ENCODE measurements at places on chromosomes 16 and 17. TPM values are rescaled to one million over a fixed set of nuclear protein-coding genes. Genes with fewer than 3 reads are reported as not detected.

The CCDC92B gene
- 0.13 TPM for total RNA-seq

DNA sequence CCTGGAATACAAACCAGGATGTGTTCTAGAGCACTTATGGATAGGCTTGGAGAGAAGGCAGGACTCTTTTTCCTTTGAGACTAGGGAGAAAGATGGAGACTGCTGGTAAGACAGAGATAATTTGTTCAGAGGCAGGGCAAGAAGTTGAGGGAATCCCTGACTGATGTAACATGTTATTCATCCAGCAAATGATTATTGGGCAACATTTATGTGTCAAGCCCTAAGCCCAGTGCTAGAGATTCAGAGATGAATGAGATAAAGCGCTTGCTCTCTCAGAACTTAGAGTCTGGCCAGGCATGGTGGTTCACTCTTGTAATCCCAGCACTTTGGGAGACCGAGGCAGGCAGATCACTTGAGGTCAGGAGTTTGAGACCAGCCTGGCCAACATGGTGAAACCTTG, 47.8 kb upstream of the NUFIP2 start:
- no peak overlapping the region for H3K27ac ChIP-seq
- DNase-seq, result no peak
- peaks cover 4% of the 10 kb centered on the region for H3K4me1 ChIP-seq
- peaks cover 39% of the 10 kb centered on the region for H3K27me3 ChIP-seq
- peaks cover 6% of the 10 kb centered on the region for H3K36me3 ChIP-seq

The CDC6 gene
- 1.2 TPM for total RNA-seq

DNA sequence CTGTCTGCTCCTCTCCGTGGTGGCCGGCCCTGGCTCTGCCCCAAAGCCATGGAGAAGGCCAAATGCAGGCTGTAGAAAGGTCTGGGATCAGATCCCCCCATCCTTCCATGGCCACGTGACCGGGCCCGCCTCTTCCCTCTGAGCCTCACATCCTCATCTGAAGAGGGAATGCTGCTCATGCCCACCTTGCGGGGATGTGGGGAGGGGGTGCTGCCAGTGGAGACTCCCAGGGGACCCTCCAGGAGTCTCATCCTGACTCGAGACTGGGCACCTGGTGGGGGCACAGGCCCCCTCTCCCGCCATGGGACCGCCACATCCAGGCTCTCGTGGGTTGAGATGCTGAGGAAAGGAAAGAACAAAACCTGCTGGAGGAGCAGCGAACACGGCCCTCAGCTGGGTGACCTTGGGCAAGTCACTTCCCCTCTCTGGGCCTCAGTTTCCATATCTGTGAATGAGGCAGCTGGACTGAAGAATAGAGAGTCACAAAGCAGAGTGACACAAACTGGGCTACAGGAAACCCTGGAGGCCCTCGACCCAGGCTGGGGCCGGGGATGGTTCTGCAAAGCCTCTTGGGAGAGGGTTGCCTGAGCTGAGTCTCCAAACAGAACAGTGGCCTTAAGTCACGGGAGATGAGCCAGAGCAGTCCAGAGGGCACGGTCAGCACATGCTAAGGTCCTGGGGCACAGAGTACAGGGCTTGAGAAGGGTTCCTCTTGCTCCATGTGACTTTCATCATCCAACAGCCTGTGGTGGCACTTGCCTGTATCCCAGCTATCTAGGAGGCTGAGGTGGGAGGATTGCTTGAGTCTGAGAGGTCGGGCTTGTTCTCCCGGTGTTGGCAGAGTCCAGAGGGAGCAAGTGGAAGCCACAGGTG, 30.1 kb downstream of the SOCS1 start:
- peaks cover 28% of the 10 kb centered on the region for H3K4me1 ChIP-seq
- peak overlapping the region; percentile 96 for H3K27ac ChIP-seq
- H3K36me3 ChIP-seq, result no peaks in the 10 kb centered on the region
- peak overlapping the region; percentile 86 for H3K4me3 ChIP-seq
- DNase-seq, result no peak

The ZNF469 gene
- total RNA-seq, result 0.32 TPM

The GPRC5B gene
- 2.9 TPM for total RNA-seq

The GRB7 gene
- total RNA-seq, result not detected

DNA sequence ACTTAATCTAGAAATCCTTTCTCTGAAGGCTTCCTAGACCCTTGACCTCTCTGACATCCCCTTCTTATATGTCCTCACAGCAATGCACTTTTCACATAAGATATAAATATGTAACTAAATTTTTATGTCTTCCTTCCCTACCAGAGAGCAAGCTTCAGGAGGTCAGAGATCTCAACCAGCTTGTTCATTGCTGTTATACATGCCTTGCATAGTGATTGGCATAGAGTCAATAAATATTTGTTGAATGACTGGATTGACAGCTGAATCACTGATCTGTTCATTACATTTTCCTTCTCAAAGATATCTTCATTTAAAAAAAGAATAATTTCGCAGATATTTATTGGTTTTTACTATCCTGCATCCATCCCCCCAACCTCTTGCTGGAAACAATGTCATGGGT, 29.5 kb downstream of the HYDIN start:
- H3K36me3 ChIP-seq, result no peaks in the 10 kb centered on the region
- no peak for DNase-seq
- H3K27me3 ChIP-seq, result peaks cover 15% of the 10 kb centered on the region
- no peak overlapping the region for H3K27ac ChIP-seq
- no peaks in the 10 kb centered on the region for H3K4me1 ChIP-seq
- no peak overlapping the region for H3K4me3 ChIP-seq

The GAN gene
- total RNA-seq, result 8.0 TPM

DNA sequence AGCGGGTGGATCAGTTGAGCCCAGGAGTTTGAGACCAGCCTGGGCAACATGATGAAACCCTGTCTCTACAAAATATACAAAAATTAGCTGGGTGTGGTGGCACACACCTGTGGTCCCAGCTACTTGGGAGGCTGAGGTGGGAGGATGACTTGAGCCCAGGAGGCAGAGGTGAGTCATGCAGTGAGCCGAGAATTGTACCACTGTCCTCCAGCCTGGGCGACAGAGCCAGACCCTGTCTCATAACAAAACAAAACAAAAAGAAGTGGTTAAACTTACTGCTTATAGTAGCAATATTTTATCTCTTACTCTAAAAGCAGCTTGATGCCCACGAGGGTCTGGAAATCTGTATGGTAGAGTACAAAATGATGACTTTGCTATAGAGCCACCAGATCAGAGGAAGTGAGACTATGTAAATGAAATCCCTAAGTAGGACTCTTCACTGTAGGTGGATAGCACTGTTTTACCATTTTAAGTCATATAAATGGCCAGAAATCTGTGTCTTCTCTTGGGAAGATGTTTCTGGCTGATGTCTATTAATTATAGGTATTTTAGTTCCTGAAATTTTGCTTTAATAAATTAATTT, 60.4 kb upstream of the MRC2 start:
- peaks cover 4% of the 10 kb centered on the region for H3K36me3 ChIP-seq
- DNase-seq, result no peak
- no peak overlapping the region for H3K4me3 ChIP-seq
- H3K27me3 ChIP-seq, result no peaks in the 10 kb centered on the region
- peaks cover 12% of the 10 kb centered on the region for H3K4me1 ChIP-seq

DNA sequence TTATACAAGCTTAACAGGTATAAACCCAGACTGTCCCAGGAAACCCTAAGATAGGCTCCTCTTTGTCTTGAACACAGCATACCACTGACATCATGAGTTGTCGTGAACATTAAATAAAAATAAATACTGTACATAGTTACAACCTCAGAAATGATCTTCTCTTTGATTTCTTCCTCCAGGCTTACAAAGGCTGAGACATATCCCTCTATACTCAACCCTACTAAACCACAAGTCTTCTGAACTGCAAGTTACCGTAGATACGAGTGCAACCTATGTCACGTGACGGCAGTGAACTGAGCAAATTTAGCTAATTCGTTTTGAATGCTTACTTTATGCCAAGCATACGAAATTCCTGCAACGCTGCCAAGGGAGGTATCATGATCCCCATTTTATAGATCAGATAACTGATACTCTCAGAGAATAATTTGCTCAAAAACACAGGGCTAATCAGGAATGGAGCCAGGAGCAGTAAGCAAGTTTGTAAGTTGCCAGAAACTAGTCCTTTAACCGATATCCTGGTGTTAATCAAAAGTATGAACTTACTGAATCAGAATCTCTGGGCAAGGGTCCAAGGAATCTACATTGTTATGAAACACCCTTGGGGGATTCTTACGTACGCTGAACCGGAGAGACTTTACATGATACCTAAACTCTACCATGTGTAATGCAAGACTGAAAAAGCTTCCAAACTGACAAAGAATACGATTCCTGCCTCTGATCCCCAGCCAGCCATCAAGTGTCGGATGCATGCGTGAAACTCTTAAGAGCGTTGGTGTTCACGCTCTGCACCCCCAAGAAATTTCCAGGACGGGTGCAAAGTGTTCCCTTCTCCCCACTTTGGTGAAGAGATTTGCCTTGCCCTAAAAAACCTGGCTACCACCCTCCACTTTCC, 106.2 kb downstream of the XYLT1 start:
- H3K27ac ChIP-seq, result peak overlapping the region; percentile 96
- no peaks in the 10 kb centered on the region for H3K27me3 ChIP-seq
- no peaks in the 10 kb centered on the region for H3K36me3 ChIP-seq
- H3K4me3 ChIP-seq, result peak overlapping the region; percentile 69
- H3K4me1 ChIP-seq, result peaks cover 70% of the 10 kb centered on the region
